ENCODE measurements at places on chromosomes 13 and 19. TPM values are rescaled to one million over a fixed set of nuclear protein-coding genes. Genes with fewer than 3 reads are reported as not detected.

Gene LSR
- total RNA-seq: 8.7 TPM

Gene NCCRP1
- total RNA-seq: 0.17 TPM

Gene PSG7
- not detected for total RNA-seq

Gene NTN5
- total RNA-seq: not detected

Gene CPB2
- total RNA-seq: not detected

Gene KLK14
- not detected for total RNA-seq

Gene CLIP3
- total RNA-seq: 73.3 TPM

Gene SHANK1
- 0.11 TPM for total RNA-seq

Gene NPHS1
- not detected for total RNA-seq

Gene MLLT1
- total RNA-seq: 46.9 TPM

Gene PRR22
- total RNA-seq: 1.2 TPM

Gene ZNF573
- total RNA-seq: 6.4 TPM

Gene SYT5
- total RNA-seq: 1.7 TPM

Gene ZNF541
- total RNA-seq: 0.17 TPM

Gene FCGBP
- total RNA-seq: 8.1 TPM

Gene SH2D3A
- 0.33 TPM for total RNA-seq

Gene COL5A3
- total RNA-seq: 17.7 TPM

Gene TTC9B
- total RNA-seq: not detected

Gene C1QTNF9B
- not detected for total RNA-seq

Gene ZNF480
- 7.6 TPM for total RNA-seq

Gene PDX1
- not detected for total RNA-seq

Gene ONECUT3
- not detected for total RNA-seq

Gene NOTCH3
- total RNA-seq: 68.6 TPM

Gene SYDE1
- total RNA-seq: 55.5 TPM

Gene CYP4F8
- not detected for total RNA-seq

Gene NXNL1
- total RNA-seq: not detected

Gene TUBA3C
- not detected for total RNA-seq

Gene CYP2F1
- not detected for total RNA-seq

Gene MIER2
- total RNA-seq: 26.4 TPM

Gene CFD
- total RNA-seq: 669 TPM

Gene ATP4B
- total RNA-seq: not detected

Gene ADPRHL1
- 6.9 TPM for total RNA-seq

Gene ZNF600
- total RNA-seq: 5.9 TPM

Gene FAM124A
- total RNA-seq: 23.8 TPM

Gene VWA8
- total RNA-seq: 19.5 TPM

Gene NLRP4
- not detected for total RNA-seq

Gene ZNF91
- 34.1 TPM for total RNA-seq

Gene QPCTL
- 6.8 TPM for total RNA-seq

Gene CGB5
- total RNA-seq: not detected

Gene PEAK3
- total RNA-seq: 2.3 TPM

Gene SLC25A41
- total RNA-seq: 2.4 TPM

Gene CYP2S1
- 2.0 TPM for total RNA-seq

Gene OSCAR
- 0.29 TPM for total RNA-seq

Gene ZNF844
- total RNA-seq: 8.2 TPM

Gene C19orf67
- not detected for total RNA-seq

Data from esophagus muscularis mucosa (tissue), 4 donors.